Activated CD4-positive, alpha-beta memory T cell treated with anti-CD3 and anti-CD28 coated beads, Interleukin-2, amount 10 ng/mL, durations not matched to agents 7 days and 5 days (primary cell): ENCODE measurements at places on chromosomes 3 and 15. TPM values are rescaled to one million over a fixed set of nuclear protein-coding genes. Genes with fewer than 3 reads are reported as not detected.

DNA sequence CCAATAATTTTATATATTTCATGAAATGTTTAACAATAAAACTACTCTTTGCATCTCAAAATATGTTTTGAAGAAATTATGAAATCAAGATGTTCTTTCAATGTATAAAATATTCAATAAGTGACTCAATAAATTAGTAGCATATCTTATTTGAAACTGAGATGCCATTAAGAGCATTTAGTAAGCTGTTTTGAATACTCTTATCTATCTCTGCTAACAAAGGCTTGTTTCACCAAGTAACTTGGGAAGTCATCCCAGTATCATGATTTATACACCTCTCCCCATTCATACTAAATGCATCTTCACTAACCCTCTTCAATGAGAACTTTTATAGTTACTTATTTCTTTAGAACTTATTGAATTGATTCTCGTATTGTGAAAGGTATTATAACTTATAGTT lies 43.1 kb downstream of the TNIK start:
- no peak for DNase-seq

GRCh38 chr15:90143166-90143655 lies 40.9 kb upstream of the IDH2 start:
- peak; percentile 76 for DNase-seq

DNA sequence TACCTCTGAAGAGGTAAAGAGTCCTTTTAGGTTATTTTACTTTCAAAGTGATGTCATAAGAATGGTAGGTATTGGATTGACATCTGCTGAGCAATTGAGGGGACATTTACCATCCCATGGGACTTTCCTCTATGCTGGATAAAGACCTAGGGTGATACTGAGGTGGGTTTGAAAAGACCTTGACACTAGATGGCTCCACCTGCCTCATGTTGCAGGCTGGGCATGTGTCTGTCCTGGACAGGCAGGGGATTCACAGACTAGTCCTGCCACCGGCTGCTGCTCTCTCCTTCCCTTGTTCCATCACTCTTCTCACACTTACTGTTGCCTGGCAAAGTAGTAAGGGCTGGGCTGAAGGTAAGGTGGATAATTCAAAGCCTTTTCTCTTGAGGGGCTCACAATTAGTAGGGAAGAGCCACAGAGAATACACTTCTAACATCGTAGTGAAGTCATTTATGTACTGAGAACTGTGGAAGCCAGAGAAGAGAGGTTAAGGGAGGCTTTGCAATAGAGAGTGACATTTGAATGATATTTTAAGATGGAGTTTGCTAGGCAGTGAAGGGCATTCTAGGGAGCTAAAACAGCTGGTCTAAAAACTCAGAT lies 27.7 kb downstream of the TRAK1 start:
- DNase-seq, result peak; percentile 25

DNA sequence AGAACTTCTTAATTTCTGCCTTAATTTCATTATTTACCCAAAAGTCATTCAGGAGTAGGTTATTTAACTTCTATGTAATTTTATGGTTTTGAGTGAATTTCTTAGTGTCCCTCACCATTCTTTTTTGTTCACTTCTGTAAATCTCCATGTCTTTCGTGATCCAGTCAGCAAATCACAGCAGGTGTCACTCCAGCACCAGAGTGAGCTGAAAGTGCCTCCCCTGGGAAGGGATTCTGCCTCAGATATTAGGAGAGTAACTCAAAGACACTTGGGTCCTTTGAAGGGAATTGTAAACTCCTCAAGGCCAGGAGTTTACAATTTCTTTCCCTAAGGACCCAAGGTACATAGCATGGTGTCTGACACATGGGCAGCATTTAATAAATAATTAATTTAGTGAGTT lies 207.6 kb upstream of the AZI2 start:
- DNase-seq, result no peak

The SPATA12 gene
- not detected for total RNA-seq

DNA sequence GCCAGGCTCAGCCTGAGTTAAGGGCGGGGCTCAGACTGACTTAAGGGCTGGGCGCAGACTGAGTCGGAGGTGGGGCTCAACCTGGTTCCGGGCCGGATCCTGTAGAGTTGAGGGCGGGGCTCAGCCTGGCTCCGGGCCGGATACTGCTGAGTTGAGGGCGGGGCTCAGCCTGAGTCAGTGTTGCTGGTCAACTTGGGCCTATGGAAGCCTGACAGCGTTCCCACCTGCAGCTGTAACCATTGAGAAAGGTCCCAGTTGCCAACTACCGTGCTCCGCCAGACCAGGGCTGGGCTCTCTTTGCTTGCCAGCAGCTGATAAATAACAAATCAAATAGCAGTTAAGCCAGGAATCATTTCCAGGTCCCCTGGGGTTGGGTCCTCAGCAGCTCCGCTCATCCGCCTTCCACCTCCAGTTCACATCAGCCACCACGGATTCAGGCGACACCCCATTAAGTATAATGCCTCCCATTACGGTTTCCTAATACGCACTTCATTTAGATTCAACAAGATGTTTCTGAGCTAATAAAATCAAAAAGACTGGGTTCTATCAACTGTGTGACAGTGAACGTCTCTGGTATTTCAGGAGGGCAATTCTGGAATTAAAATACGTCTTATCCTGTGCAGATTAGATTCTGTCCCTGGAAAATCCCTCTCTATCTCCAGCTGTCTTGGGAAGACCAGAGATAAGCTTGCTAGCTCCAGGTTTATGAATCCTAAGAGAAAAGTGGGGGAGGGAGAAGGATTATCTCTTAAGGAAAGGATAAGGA lies 7.3 kb downstream of the GRIP2 start:
- peak; percentile 28 for DNase-seq

DNA sequence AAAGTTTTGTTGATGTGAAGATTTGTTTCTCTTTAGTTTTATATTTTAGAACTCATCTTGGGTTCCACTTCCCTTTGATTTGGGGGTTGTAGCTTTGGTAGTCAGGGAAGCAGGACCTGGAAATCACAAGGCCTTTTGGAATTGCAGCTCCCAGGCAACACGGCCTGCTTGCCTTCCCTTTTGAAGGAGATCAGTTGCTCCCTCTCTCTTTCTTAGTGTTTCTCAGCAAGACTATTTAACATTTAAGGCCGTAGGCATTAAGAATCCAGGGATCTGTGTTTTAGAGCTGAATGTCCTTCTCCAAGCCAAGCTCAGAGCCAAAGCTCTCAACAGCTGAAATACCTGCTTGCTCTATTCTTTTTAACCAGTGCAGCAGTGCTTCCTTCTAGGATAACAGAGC lies 310.3 kb downstream of the PTPRG start:
- DNase-seq, result no peak

The GCSAM gene
- total RNA-seq, result 19.6 TPM

The TP63 gene
- 1.7 TPM for total RNA-seq

- DNase-seq, result no peak
Measured at GRCh38 chr3:99516936-99517335, 121.5 kb upstream of the COL8A1 start.

- DNase-seq, result no peak
Measured at GRCh38 chr3:124266487-124266886, 274.6 kb upstream of the ROPN1 start.

DNA sequence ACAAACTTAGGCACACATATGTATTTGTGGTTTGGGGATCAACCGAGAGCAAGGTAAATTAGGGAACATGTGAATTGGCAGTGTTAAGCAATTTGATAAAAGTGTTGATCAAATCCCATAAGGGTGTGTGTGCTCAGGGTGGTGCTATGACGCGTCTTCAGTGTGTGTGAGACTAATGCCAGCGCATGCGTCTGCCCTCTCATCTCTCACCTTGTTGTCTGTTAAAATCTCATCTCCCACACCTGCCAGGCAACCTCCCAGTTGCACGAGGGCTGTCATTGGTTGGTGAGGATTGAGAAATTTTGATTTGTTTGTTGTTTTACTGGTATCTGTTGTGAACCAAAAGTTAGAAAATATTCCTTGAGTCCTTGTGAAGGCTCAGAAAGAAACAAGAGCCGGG lies 137.2 kb upstream of the ICE2 start:
- no peak for DNase-seq

The BOC gene
- not detected for total RNA-seq

The LINGO1 gene
- not detected for total RNA-seq

GRCh38 chr3:73600293-73600938 lies 24.3 kb downstream of the PDZRN3 start:
- no peak for DNase-seq
